HuH-7 (cell line): ENCODE measurements at places on chromosomes 11 and 22.

GRCh38 chr11:71066311-71066710 lies 186.1 kb downstream of the SHANK2 start:
- no peak for DNase-seq

DNA sequence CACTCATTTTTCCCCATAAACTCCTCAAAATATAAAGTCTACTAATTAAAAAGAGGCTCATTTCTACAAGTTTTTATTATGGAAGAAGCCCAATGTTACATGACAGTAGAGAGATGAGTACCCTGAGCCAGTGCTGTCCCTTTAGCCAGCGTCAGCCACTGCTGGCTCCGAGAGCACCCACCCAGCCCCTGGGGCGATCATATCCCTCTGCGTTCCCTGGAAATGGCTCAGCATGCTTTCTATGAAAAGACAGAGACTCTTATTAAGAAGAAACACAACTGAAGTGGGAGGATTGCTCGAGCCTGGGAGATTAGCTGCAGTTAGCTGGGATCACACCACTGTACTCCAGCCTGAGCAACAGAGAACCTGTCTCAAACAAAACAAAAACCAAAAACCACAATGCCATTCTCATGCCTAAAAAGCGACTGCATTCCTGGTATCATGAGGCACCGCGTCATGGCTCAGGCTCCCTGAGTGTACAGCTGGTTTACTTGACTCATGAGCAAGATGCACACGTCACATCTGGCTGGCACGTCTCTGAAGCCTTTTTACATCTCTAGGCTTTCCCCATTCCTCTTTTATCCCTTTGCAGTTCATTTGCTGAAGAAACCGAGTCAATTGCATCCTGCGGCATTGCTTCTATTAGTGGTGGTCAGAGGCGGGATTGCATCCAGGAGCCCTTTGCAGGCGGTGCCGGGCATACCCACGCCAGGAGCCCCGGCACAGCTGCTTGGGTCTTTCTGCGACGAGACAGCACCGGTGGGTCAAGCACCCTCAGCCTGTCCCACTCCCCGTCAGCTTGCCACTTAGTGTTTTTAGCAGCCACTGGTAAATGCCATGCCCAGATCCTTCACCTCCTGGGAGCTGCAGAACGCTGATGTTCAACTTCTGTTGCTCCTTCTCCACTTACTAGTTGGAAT lies 119.9 kb downstream of the CTTN start:
- no peak for DNase-seq

- no peak for DNase-seq
These were observed 103.1 kb downstream of the SNX19 start for GRCh38 chr11:130813196-130813595.

- DNase-seq, result no peak
These were observed 9.0 kb upstream of the COMT start for GRCh38 chr22:19932367-19933206.

DNA sequence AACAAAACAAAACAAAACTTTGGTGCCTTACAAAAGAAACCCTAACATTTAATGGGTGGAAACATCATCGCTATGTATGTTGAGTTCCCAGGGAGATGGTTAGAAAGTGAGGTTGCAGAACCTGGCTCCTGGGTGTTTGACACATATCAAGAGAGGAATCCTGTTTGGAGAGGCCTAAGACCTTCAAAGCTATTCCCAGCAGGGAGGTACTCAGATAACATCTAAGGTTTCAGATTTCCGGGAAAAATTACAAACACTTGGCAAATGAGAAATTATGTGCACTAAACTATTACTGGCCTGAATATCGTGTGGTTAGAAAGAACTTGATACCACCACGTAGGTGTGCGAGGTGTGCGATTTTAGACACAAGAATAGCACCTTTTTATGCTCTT lies 18.5 kb downstream of the TRIM5 start:
- DNase-seq, result no peak

GRCh38 chr22:27267145-27267544 lies 534.4 kb downstream of the MN1 start:
- DNase-seq, result no peak

- no peak for DNase-seq
These were observed 13.5 kb downstream of the TXN2 start for GRCh38 chr22:36467946-36468345.

GRCh38 chr11:130691581-130691980 lies 224.7 kb downstream of the SNX19 start:
- no peak for DNase-seq

GRCh38 chr22:47294222-47294532 lies 531.7 kb downstream of the TBC1D22A start:
- DNase-seq, result no peak

DNA sequence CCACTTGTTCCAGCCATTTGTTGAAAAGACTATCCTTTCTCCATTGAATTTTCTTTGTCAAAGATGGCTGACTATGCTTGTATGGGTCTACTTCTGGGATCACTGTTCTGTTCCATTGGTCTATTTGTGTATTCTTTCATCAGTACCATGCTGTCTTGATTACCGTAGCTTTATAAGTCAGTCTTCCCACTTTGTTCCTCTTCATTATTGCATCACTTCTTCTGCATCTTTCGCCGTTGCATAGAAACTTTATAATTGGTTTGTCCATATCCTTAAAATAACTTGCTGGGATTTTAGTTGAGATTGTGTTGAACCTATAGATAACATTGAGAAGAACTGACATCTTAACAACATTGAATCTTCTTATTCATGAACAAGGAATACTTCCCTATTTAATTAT lies 598.8 kb downstream of the TBC1D22A start:
- no peak for DNase-seq

DNA sequence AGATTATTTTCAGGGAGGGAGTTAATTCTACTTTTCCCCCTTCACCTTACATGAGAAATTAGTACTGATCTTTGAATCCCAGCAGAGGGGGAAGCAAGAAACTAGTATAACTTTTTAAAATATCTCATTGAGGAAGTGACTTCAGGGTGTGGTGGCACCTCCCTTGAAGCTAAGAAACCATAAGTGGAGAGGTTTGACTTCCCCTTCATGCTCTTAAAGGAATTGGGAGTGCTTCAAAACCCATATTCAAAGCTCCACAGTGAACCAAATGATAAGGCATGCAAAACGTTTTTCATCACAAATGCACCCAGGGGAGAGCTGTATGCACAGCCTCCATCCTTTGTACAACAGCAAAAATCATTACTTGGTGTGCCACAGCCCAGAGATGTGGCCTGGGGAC lies 540 bp downstream of the MS4A14 start:
- no peak for DNase-seq

DNA sequence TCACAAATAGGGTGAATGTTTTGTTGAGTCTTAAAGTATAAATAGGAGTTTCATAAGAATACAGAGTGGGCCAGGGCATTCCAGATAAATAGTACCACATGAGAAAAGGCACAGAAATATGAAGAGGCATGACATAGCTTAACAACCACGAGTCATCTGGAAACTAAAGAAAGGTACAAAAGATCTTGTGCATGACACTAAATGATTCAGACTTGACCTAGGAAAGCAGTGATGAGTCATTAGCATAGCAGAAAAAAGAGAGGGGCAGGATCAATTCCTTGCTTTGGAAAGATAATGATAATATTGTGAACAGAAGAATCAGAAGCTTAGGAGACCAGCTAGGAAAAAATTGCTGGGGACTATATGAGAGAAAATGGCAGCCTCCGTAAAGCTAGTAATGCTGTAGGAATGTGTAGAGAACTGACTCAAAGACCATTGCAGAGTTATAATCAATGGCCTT lies 47.6 kb upstream of the FIBIN start:
- DNase-seq, result no peak

DNA sequence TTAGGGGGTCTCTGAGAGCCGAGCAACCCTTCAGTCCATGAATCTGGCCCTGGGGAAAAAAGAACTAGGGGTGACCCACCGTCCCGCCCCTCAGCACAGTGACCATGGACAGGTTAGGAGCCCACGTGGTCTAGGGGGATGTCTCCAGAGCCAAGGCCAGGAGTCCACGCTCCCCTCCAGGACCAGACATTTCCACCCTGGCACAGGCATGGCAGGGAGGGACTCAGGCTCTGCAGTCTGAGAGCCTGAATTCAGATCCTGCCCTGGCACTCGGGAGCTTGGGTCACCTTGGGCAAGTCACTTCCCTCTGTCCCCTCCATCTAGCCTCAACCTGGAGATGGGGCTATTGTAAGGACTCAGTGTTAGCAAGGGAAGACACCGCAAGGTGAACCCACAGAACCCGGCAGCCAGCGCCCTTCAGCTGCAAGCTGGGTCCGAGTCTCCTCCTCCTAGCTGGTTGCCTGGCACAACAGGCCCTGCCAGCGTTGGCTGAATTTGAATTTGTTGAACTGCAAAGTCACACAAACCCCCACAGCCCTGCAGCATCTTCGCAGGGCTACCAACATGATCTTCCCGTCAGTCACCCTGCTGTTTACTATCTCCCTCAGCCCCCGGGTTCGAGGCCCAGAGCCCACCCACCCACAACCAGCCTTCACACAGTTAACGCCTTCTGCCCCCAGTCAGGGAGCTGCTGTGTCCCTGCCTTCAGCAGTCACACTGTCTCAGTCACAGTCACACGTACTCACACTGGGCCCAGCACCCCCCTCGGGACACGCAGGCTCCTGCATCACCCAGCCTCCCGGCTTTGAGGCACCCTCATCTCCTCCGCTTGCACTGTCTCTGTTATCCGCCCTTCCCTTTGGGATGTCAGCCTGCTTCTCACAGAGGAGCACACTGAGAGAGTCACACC lies 603 bp upstream of the PDGFB start:
- DNase-seq, result no peak

- DNase-seq, result no peak
These were observed 15.4 kb upstream of the MTNR1B start for GRCh38 chr11:92954003-92954402.

- peak; percentile 61 for DNase-seq
These were observed 11.9 kb downstream of the CHID1 start for GRCh38 chr11:898540-899190.

DNA sequence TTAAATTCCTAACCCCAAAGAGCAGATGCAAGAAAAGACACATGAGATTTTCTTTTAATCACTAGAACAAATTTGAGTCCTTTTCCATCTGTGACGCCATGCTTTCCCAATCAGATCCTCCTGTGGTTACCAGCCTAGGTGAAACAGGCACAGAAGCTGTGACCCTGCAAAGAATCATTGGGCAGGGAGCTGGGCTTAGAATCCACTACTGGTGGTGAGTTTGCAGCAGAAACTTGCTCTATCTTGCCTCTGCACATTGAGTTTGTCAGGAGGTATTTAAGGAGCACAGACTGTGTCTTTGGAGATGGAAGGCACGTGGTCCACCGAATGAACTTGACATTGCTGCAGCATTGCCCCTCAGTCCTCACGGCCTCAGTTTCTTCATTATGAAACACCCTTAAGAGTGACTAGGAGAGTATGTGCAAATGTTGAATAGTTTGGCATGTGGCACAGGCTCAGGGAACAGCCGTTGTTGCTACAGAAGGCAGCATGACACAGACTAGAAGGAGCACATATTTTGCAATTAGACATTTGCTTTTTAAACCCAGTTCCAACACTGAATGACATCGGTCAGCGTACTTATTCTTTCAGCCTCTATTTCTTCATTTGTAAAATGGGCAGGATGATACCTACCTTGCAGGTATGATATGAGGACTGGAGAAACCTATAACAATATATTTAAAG lies 127.6 kb downstream of the DBX1 start:
- no peak for DNase-seq

GRCh38 chr11:88378422-88379066 lies 41.0 kb upstream of the CTSC start:
- DNase-seq, result no peak
